Chondrocyte (in vitro differentiated cells): ENCODE measurements at places on chromosomes 13 and 19. TPM values are rescaled to one million over a fixed set of nuclear protein-coding genes. Genes with fewer than 3 reads are reported as not detected.

DNA sequence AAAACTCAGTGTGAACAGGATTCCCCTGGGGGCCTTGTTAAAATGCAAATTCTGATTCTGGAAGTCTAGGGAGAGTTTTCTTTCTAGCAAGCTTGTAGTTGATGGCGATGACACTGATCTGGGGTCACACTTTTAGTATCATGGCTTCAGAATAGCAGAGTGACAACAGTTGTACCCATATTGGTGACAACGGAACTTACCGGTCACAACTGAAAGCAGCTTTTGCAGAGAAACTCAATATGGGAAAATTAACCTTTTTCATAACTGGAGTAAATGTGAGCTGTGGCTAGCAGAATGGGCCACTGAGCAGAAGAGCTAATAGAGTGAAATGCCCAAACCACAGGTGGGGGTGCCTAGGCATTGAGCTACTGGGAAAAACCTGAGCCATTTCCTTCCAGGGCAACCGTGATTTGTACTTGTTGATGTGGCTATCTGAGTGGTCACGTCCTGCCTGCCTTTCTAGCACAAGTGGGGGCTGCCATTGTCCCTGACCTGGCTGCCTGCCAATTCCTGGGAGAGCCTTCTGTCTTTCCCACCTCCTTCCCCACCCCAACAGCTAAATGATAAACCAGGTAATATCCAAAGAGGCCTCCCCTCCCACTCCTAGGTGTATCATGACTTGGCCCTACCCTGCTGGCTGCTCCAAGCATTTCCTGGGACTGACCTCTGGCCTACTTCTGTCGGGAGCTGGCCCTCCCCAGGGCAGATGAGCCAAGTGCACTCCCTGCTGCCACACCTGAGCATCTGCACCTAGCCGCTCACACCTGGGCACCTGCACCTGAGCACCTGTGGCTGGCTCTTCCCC, 1.7 kb upstream of the SLC10A2 start:
- no peak for DNase-seq

GRCh38 chr13:30864433-30865122, 41.5 kb upstream of the MEDAG start:
- no peak for DNase-seq

DNA sequence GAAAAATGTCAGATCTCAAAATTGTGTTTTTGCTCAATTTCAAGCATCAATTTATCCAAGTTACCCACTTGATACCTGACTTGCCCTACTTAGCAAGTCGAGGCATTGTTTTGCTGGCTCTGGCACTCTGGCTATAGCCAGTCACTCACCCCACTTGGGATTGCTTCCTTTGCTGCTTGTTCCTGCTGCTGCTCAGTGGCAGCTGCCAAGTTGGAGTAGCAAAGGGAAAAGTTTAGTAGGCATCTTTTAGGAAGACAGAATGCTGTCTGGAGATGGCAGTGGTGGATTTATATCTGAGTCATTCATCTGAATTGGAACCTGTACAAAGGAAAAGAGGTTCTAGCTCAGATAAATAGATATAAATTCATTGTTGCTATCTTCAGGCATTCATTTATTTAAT, 41.2 kb downstream of the PCCA start:
- DNase-seq, result no peak

CKM gene
- not detected in 3 replicates for total RNA-seq

DNA sequence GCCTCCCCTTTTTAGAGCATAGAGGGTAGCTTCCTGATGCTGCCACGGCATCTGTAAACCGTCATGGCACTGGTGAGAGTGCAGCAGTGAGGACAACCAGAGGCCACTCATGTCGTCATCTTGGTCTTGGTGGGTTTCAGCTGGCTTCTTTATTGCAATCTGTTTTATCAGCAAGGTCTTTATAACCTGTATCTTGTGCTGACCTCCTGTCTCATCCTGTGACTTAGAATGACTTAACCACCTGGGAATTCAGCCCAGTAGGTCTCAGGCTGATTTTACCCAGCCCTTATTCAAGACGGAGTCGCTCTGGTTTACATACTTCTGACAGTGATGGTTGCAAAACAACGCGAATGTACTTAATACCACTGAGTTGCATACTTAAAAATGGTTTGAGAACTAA, 14.4 kb upstream of the FBN3 start:
- no peak for DNase-seq

GRCh38 chr19:58274771-58275201, 4.0 kb upstream of the ZNF8 start:
- DNase-seq, result no peak

DNA sequence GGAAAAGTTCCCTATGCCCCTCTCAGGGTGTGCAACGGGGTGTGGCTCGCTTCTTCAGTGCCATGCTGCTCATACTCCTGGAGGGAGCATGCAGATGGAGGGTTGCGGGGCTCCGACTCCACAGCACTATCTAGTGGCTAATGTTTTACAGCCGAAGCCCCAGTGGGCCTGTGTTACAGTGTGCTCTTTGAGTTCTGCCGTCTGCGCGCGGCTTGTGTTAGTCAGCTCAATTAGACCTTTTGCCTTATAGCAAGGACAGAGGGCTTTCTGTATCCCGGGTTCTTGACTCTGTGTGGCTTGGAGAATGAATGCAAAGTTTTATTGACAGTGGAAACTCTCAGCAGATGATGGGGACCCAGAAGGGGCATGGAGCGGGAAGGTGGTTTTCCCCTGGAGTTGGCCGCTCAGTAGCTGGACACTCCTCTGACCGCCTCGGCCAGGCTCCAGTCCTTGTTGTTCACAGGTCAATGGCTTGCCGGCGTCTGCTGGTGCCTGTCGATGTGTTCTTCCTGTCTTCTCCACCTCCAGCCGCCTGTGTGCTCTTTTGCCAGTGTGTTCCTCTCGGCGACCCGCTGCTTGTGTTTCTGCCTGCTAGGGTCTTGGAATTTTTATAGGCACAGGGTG, 383.4 kb downstream of the LMO7 start:
- DNase-seq, result peak; percentile 69

- DNase-seq, result no peak
Measured at GRCh38 chr13:93915269-93915809, 564.1 kb downstream of the DCT start.

CEACAM3 gene
- total RNA-seq, result not detected in 3 replicates

DNA sequence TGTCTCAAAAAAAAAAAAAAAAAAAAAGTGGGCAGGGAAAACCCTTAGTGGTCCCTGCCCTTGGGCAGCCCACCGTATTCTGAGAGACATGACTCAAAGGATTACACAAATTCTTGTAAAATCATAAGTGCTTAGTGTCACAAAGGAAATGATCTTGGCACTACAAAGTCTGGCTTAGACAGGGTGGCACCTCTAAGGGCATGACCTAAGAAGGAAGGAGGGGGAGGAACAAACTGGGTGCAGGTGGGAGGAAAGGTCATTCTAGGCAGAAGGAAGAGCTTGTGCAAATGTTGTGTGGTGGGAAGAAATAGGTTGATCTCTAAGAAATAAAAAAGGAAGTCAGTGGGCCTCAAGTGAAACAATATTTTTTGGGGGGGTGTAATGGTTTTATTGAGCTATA, 10.4 kb downstream of the PNPLA6 start:
- DNase-seq, result no peak

NUDT15 gene
- 8.7 to 12.0 TPM (median 9.9 TPM) in 3 replicates for total RNA-seq

DNA sequence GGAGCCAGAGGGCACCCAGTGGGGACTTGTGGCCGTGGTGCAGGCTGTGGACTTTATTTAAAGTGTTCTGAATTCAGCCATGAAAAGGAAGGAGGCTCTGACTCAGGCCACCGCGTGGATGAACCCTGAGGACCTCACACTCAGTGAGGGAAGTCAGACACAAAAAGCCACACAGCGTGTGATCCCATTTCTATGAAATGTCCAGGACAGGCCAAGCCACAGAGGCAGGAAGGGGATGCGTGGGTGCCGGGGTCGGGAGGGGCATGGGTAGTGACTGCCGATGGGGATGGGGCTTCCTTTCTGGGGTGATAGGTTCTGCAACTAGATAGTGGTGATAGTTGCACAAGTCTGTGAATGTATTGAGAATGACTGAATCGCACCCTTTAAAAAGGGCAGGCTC, 8.7 kb upstream of the ZBTB7A start:
- DNase-seq, result no peak

- DNase-seq, result no peak
Measured at GRCh38 chr13:91946498-91947070, 548.2 kb downstream of the GPC5 start.

DNA sequence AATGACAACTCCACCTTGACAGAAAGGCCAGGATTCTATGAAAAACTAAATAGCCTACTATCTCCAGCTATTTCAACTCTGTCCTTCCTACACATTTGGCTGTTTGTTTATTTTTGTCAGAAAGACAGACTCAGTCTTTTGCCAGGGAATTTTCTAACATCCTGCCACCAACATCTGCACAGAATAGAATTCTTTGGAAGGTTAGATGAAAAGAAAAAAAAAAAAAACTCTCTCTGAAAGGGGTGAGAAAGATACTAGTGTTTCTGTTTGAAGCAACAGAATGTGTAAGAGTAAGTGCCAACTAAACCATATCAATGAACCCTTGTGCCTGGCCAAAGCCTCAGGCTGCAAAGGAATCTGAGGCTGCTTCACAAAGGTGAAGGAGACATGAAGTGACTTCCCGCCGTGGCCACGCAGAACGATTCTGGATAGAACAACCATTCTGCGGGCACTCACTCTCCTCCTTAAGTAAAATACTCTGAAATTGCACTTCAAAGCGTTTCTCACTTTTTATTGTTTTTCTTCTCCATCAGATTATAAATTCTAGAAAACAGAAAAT, 498.2 kb downstream of the IRS2 start:
- no peak for DNase-seq

GRCh38 chr13:63167699-63168337, 1752.2 kb upstream of the PCDH20 start:
- no peak for DNase-seq

- DNase-seq, result no peak
Measured at GRCh38 chr13:75468602-75469001, 13.4 kb downstream of the TBC1D4 start.

TEX101 gene
- not detected in 3 replicates for total RNA-seq

GRCh38 chr13:61179741-61180140, 235.9 kb downstream of the PCDH20 start:
- no peak for DNase-seq

DNA sequence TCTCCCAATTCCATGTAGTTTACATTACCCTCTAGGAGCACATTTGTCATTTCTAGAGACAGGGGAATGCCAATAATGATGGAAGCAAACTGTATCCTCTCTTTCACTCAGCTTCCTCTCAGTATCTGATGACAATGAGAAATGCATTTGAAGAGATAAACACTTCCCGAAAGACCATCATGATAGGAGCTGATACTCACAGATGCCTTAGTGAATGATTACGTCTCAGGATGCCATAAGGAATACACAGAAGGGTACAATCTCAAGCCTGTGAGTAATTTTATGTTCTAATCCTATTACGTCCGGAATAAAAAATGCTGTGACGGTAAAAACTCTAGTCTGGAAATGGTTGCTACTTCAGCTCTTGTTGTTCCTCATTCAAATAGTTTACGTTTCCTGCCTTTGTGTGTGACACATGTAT, 663.8 kb upstream of the MIR17HG start:
- DNase-seq, result no peak

GRCh38 chr19:47786566-47786965, 8.1 kb downstream of the SELENOW start:
- DNase-seq, result no peak

FLT1 gene
- total RNA-seq, result 0.60 to 1.5 TPM (median 0.65 TPM) in 3 replicates

GRCh38 chr13:50236898-50237318, 221.7 kb downstream of the KCNRG start:
- DNase-seq, result no peak

LACC1 gene
- total RNA-seq, result 4.9 to 6.7 TPM (median 5.0 TPM) in 3 replicates

DNA sequence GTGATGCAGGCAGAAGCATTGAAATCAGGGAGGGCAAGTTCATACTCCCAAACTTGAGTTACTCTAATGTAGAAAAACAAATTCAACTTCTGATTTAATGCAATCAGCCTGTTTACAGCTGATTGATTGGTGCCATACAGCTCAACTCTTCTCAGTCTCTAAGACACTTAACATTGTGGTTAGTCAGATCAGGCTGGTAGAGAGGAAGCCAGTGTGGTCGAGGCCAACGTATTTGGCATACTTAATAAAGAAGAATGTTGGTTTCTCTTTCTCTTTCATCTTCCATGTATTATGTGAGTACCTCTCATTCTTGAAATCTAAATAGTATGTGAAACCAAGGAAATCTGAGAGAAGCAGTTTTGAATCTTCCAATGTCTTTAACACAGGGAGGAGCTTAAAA, 255.0 kb upstream of the SLITRK1 start:
- no peak for DNase-seq

- DNase-seq, result no peak
Measured at GRCh38 chr13:103078158-103078557, 11.9 kb upstream of the SLC10A2 start.

DNA sequence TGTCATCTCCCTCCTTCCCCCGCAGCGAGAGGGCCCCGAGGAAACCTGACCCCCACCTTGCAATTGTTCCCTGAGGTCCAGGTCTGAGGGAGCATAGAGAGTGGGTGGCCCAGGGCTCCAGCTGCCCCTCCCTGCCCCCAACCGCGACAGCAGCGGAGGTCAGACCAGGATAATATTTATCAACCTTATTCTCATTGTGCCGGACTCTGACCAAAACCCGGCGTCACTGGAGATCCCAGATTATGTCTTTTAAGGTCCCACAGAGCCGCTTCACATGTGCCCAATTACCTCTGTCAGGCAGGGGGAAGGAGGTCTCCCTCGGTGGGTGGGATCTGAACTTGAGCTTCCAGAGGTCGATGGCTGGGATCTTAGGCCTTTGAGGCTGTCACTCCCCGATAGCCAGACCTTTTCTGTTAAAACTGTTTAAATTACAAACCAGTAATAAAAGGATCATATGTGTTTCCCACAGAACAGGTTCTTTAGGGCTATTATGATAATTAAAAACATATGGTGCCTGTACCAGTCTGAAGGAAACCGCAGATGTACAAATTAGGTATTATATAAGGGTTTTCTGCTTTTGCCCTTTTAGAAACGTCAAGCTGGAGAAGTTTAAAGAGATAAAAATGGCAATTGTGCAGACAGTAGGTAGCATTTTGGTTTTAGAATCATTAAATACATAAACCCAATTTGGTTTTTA, 195.5 kb downstream of the ZNF536 start:
- DNase-seq, result no peak

DNA sequence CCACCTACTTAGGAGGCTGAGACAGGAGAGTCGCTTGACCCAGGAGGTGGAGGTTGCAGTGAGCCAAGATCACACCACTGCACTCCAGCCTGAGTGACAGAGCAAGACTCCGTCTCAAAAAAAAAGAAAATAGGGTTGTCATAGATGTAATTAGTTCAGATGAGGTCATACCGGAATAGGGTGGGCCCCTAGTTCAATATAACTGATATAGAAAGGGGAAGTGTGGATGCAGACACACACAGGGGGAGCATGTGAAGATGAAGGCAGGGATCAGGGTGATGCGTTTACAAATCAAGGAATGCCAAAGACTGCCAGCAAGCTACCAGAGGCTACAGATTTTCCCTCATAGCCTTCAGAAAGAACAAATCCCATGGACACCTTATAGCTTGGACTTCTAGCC, 24.3 kb upstream of the EEF1AKMT1 start:
- DNase-seq, result no peak

GRCh38 chr13:109592770-109593169, 193.6 kb downstream of the IRS2 start:
- DNase-seq, result no peak
